Stimulated activated CD8-positive, alpha-beta memory T cell treated with anti-CD3 and anti-CD28 coated beads, Interleukin-4, amount 100 ng/mL, for 4 hours (primary cell): ENCODE measurements at places on chromosomes 7 and 10.

- DNase-seq, result no peak
These were observed 325.1 kb downstream of the PTPRN2 start for GRCh38 chr7:158262284-158263109.

- DNase-seq, result no peak
These were observed 33.7 kb downstream of the CYP2C8 start for GRCh38 chr10:95035332-95036295.

DNA sequence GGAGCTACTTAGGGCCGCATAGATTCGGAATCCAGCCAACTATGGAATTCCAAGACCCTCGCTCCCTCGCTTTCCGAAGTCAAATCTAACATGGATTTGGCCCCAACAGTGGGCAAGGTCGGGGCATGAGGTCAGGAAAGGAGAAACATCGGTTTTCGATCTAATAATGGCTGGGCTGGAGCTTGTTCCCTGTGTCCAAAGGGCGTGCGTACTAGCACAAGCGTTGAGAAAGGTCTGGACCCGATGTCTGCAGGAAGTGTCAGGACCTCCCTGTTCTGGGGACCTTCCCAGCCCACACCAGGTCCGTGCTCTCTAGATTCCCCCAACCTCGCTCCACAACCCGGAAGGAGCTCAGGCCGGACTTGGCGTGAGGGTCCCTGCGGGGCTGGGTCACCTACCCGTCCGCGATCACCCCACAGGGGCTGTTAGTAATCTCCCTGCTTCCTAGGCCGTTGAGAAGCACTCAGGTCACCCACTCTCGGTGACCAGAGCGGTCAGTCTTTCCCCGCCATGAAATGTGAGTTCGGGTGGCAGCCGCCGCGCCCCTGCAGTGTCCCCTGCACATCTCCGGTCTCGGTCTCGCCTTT, 4.8 kb downstream of the FEZF1 start:
- no peak for DNase-seq

GRCh38 chr7:129525225-129525862, 23.0 kb downstream of the SMKR1 start:
- no peak for DNase-seq

DNA sequence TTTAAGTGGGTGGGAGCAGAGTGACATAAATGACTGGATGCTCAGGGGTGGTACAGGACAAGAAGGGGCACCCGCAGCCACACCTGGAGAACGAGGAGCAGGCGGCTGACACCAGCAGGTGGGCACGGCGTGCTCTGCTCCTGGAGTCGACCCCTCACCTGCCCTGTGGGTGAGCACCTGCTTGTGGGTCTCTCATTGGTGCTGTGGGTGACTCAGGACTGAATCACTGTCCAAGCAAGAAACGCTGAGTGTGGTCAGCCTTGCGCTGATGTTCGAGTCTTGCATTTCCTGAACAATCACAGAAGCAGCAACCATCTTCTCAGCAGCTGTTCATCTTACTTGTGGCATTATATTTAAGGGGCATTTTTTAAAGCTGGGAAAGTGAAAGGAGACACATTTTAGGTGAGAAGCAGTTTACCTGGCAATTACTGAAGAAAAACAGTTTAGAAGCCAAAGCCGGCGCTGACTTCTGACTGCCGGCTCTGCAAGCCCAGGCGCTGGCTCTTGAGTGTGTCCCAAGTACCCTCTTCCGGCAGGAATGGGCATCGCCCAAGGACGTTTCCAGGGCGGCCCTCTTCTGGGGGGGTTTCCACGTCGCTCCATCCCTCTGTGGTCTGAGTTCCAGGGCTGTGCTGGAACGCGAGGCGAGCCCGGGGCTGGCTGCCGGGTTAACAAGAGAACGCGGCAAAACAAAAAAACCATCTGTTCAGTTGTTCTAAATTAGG, 145.2 kb upstream of the PFKP start:
- DNase-seq, result no peak

GRCh38 chr7:48182718-48183369, 11.6 kb downstream of the ABCA13 start:
- DNase-seq, result no peak

- no peak for DNase-seq
These were observed 56.3 kb downstream of the C10orf105 start for GRCh38 chr10:71663311-71663710.

DNA sequence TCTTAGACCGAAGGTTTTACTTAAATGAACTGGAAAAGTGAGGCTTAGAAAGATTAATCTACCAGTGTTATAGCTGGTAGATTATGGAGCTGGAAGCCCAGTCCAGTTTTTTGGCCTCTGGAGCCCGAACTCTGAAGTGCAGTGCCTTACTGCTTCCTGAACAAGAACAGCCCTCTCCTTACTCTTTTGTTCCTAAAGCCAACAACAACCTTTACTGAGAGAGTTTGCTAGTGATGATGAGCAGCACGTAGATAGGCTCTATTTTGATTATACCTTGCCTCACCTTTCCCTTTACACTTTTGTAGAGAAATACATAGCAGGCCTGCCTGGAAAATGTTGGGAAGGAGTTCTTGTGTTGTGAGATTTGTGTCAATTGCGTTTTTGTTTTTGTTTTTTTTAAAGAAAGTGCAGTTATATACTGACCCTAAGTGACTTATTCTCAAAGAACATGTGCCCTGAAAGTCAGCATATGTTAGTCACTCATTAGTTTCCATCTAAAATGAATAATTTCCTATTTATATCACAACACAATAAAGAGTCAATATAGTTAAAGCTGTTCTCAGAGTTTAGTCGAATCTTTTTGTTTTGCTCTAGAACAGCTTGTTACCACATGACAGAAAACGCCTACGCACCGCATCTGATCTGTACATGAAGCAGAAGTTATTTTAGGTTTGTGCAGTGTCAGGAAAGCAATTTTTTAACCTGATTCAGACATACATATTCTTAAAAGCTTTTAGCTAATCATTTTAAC, 33.0 kb downstream of the PLEKHA1 start:
- peak; percentile 19 for DNase-seq

DNA sequence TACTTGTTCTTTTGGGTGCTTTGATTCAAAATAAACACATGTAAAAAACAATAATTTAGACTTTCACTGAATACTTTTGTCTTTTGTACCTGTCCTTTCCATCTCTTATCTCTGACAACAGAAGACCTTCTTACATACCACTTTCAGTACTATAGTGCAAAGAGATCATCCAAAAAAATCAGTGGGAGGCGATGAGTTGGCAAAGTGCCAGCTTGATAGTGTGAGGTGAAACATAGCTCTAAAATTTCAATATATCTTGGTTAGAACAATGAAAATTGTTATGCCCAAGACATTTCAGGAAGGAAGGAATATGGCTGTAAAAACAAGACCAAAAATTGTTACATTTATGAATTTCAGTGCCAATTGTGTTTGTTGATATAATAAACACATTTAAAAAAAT, 390.2 kb upstream of the COBL start:
- no peak for DNase-seq

DNA sequence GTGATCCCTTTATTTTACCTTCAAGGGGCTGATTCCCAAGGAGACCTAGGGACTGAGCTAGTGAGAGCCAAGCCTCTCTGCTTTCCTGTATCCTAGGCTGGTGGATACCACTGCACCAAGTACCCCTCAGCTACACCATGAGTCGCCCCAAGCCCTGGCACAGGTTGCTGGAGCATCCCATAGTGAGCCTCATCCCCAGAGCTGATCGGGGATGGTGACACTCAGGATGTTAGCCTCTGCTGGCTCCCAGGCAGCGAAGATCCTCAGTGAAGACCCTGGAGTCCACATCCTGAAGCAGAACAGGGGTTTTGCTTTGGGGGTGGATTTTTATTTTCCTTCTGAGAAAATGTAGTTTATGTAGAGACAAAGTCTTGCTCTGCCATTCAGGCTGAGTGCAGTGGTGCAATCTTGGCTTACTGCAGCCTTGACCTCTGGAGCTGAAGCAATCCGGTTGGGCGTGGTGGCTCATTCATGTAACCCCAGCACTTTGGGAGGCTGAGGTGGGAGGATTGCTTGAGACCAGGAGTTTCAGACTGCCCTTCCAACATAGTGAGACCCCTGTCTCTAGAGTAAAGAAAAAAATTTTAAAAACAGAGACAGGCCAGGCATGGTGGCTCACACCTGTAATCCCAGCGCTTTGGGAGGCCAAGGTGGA, 12.5 kb upstream of the ZNF212 start:
- no peak for DNase-seq

DNA sequence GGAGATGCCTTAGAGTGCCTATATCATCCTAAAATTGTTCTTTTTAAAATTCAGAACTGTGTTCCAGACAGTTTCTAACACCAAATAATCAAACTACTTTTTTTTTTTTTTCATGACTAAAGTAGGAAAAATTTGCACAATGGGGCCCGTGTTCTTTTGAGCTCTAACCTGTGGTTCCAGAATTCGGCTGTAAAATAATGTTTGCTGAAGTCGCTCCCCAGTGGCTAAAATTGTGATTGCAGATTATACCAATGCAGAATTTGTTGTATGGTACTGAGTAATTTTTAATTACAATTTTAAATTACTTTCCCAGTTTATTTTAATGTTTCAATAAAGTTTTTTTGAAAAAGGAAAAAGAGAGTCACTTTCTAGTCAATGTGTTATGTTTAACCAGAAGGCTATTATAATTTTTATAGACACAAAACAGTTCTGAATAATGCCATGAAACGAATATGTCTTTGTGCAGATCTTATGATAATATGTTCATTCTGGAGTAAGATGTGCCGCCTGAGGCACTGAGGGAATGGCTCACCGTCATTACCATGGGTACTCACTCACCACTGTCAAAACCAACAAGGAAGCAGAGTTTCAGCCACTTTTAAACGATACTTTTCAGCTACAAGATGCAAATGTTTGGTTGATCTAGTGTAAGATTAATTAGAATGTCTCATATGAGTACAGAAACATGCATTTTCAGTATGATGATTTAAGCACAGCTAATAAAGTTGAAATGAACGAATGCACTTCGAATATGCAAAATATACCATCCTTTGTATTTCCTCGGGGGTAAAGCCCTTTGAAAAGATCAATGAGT, 173.6 kb downstream of the PRKCQ start:
- no peak for DNase-seq

GRCh38 chr10:97243836-97244235, 48.6 kb downstream of the ARHGAP19 start:
- DNase-seq, result no peak

- no peak for DNase-seq
These were observed 8.1 kb downstream of the ADCY1 start for GRCh38 chr7:45582136-45582749.

- no peak for DNase-seq
These were observed 38.2 kb upstream of the BET1 start for GRCh38 chr7:94042381-94042780.

GRCh38 chr7:109343678-109344077, 774.0 kb downstream of the DNAJB9 start:
- no peak for DNase-seq

DNA sequence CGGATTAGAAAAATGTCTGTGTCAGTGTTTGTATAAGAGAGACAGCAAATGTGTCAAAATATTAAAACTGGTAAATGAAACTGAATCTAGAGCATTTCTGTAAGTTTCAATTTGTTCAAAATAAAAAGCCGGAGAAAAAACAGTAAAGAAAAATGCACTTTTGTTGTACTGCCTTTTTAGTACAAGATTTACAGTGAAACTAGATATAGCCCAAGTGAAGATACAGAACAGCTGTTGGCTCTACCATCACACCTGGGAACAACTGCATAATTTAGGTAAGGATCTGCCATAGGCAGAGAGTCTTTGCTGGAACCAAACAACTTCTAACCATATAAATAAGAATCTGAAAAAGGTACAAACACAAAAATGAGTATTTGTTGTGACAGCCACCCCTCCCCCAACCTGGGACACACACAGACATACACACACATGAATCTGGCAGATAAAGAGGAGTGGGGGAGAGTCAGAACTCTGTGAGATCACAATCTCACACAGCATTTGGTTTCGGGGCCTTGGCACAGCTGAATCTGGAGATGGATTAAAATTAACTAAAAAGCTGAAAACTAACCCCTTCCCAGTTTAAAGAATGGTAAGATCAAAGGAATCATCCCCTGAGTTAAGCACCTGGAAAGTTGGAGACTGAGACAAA, 54.8 kb downstream of the DPY19L1 start:
- DNase-seq, result no peak

DNA sequence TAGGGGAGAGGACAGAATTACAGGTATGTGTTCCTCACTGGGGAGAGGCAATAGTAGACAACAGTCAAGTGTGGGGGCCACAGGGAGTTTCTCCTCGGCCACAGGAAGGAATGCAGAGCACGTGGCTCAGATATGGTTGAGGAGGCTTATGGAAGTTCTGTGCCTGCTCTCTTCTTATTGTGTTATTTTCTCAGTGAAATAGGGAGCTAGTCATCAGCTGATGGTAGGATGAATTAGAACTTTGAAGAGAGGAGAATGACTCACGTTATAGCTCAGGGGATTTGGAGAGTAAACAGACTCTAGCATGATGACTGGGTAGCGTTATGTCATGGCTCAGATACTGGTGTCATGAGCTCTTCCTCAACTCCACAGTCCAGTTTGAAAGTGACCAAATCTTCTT, 308.3 kb upstream of the IGFBP3 start:
- no peak for DNase-seq
